Foreskin keratinocyte (primary cell): ENCODE measurements at places on chromosomes 13 and 19.

- no peak for DNase-seq
Measured at GRCh38 chr19:38784224-38784623, 4.8 kb upstream of the LGALS7B start.

DNA sequence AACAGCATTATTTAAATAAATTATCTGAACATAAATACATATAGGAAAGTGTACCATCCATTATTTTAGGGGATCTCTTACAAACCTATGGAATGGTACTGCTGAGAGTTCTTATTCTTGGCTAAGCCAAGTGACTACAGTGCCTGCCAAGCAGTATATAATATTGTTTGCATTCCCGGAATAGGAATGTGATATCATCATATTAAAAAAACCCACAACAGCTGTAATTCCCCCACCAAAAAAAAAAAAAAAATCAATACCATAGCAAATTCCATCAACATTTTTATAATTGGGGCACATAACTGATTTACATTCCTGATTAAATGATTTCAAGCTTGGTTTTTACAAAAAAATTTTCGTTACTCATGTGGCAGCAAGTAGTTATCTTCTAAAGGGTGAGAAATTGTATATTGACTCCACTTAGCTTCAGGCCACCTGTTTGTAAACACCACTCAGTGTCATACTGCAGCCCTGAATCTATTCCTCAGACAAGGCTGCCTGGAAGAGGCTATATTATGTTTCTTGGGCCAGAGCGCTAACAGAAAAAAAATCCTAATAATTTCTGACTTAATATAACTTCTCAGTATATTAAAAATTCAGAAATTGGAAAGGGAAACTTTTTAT is 278.1 kb downstream of the DNAJC15 start:
- DNase-seq: no peak

DNA sequence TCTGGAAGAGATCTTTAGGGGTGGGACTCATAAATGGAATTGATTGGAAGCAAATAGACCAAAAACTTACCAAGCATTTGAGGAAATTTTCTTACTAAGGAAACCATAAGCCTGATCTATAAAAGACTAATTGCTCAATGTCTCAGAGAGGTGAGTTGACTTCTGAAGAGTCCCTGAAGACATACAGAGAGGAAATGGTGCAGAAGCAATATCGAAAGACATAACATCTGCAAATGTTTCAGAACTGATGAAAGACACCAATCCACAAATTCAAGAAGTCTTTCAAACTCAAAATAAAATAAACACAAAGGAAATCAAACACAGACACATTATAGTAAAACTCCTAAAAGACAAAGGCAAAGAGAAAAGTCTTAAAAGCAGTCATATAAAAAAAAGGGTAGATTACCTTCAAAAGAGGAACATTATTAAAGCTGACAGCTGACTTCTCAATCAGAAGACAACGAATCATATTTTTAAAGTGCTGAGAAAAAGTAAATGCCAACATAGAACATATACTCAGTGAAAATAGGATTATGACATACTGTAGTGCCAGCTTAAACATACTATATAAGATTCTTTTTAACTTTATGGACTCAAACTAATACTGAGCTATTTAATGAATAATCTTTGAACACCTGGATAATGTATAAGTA is 45.4 kb upstream of the CALM3 start:
- no peak for DNase-seq

GRCh38 chr13:97266772-97267417 is 44.8 kb downstream of the MBNL2 start:
- no peak for DNase-seq

- no peak for DNase-seq
Measured at GRCh38 chr19:2302319-2303210, 5.4 kb downstream of the LINGO3 start.

DNA sequence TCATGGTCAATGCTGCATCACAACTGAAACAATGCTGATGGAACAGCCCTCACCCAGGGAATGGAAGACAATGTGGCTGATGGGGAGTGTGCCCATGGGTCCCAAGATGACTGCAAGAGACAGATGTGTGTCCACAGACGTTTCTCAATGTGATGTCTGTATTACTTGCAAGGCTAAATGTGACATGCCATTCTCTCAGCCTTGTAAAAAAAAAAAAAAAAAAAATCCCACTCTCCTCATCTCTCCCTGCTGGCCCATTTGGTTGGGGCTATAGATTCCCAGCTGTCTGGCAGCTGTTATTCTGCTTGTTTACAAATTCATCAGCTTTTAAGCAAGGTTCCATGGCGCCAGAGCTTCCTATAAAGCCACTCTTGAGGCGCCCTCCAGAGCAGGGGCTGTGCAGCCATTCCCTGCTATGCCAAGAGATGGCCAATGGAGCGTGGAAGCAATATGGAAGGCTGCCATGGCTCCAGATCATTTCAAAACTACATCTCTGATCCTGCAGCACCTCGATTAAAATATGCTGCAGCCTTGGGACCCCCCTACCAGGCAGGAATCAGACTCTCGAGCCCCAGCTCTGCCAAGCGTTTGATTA is 294.8 kb downstream of the FOXO1 start:
- DNase-seq: no peak

GRCh38 chr13:107770541-107770940 is 444.8 kb downstream of the LIG4 start:
- no peak for DNase-seq

DNA sequence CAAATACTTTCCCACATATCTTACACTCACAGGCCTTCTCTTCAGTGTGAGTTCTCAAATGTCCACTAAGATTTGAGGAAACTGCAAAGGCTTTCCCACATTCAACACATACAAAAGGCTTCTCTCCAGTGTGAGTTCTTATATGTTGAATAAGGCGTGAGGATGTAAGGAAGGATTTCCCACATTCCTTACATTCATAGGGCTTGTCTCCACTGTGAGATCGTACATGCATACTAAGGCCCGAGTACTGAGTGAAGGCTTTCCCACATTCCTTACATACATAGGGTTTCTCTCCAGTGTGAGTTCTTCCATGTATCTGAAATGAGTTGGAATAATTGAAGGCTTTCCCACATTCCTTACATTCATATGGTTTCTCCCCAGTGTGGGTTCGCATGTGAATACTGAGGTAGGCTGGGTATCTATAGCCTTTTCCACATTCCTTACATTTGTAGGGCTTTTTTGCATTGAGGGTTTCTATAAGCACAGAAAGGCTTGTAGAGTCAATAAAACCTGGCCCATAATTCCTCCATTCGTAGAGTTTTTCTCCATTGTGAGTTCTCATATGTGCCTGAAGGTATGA is 9.6 kb downstream of the ZNF426 start:
- DNase-seq: no peak

DNA sequence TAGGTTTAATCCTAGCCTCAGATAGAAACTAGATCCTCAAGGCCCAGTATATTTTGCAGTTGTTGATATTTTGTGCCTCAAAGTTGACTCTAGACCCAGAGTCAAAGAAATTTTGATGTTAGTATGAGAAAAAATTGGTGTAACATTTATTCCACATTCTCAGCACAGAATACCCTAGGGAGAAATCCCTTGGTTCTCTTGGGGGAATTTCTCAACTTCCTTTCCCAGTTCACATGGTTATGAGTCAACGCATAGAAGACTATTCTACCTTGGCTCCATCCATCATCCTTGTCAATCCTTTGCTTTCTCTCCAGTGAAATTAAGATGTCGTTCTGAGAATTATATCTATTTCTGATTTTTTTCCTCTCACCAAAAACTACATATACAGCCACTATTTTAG is 145.3 kb downstream of the POSTN start:
- no peak for DNase-seq

DNA sequence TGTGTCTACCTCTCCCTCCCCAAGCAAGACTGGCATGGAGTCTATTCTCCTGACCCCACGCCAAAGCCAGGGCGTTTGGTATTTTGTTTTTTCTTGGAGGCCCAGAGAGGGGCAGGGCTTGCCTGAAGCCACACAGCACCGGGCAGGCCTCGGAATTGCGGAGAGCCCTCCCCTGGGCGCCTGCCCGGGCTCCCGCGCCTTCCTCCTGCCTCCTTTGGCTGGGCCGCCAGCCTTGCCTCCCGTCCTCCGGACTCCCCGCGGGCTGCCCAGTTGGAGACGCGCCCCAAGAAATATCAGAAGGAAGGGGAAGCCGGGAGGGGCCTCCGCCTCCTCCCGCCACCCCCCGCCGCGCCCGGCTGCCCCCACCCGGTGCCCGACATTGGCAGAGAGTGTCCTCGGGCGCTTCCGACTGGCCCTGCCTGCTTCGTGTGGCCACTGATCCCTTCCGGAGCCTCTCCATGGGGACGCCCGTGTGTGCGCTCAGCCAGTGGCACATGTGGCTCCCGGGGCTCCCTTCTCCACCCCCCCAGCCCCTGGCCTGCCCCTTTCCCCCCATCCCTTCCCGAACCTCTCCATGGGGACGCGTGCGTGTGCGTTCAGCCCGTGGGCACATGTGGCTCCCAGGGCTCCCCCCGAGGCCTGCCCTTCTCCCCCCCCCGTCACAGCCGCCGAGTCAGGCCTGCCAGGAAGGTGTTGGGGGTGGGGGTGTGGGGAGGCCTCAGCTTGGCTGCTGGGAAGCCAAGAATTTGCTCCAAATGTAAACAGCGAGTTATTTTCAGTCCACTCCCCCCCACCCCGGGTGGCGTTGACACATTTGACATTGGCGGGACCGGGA is 37.3 kb downstream of the NFIC start:
- DNase-seq: no peak

DNA sequence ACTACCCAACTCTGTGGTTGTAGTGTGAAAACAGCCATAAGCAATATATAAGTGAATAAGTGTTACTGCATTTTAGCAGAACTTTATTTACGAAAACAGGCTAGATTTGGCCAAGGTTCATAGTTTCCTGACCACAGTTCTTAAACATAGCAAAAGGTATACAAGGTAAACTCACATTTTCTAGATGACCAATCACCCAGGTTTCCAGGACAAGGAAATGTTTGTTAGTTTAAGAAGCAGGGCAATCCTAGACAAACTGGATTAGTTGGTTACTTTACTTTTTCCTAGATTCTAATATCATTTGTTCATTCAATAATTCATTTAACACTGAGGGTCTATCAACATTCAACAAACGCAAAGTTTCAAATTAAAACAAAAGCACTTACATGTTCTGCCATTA is 201.7 kb downstream of the SPRY2 start:
- no peak for DNase-seq

DNA sequence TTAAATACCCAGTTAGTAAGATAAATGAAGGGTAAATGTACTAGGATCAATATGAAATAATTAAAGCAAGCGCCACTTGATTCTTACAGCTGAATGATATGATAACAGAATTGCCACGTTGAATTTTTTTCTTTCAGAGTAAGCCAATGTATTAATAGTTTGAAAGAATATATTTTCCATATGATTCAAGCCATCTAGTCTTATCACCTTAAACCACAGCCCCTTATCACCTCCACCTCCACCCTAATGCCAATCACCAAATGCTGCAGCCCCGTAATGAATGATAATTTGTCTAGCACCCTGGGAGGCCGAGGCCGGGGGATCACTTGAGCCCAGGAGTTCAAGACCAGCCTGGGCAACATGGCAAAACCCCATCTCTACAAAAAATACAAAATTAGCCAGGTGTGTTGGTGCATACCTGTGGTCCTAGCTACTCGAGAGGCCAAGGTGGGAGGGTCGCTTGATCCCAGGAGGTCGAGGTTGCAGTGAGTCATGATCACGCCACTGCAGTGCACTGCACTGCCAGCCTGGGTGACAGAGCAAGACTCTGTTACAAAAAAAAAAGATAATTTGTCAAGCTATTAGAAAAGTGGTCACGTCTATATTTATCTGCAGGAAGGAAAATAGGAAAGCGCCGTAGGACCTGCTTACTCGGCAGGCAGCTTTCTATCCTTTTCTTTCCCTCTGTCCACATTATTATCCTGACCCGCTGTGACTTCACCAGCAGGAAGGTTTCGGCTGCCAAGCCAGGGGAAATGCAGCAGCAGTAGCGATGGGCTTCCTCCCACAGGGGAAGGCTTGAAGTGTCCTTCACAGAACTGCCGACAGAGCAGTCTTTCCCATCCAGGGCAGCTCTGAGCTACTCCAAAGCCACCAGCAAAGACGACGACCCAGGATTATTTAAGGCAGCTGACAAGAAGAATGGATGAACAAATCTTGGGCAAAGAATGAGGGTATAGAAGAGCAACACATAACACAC is 19.7 kb upstream of the CLN5 start:
- no peak for DNase-seq

- no peak for DNase-seq
Measured at GRCh38 chr19:54608792-54609191, 15.4 kb downstream of the LILRA1 start.

DNA sequence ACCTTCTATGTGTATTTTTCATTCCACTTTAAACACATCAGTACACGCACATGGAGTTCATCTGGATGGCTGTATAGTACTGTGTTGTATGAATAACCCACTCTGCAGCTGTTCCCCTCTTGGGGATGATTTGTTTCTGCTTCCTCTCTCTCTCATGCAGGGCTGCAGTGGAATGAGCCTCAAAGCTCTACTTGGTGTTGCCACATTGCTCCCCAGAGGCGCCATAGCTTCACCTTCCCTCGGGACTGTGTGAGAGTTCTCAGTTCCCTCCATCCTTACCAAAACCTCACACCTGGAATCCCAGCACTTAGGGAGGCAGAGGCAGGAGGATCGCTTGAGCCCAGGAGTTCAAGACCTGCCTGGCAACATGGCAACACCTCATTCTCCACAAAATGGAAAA is 28.4 kb upstream of the GPR183 start:
- DNase-seq: no peak

GRCh38 chr19:10828981-10829821 is 6.8 kb downstream of the TMED1 start:
- DNase-seq: no peak

GRCh38 chr13:22468045-22468444 is 712.7 kb upstream of the SGCG start:
- no peak for DNase-seq

DNA sequence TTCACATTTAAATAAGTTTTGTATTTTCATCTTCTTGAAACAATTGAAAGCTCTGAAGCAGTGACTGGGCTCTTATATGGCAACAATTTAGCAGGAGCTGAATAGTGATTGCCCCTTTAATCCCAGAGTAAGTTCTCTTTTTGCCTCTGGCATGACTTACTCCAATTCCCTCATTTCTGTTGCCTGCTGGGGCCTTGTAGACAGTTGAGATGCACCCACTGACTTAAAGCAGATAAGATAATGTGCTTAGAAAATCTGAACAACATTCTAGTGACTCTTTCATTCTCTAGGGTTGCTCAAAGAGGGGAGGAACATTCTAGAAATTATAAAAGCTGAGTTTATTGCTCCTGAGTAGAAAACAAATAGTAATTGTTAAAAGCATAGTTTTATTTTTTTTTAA is 52.8 kb downstream of the AKAP11 start:
- DNase-seq: no peak

- DNase-seq: no peak
Measured at GRCh38 chr19:18606281-18607225, at the start of gene CRLF1. TSS of gene CRLF1 (minus strand) at chr19:18606799. CDS start at chr19:18606656, 143 bp downstream.
